ENCODE measurements at places on chromosomes 16 and 17.

GRCh38 chr16:54718376-54718775 lies 212.3 kb upstream of the IRX5 start:
- DNase-seq, result no peak

- peak; percentile 55 for DNase-seq
Measured at GRCh38 chr16:9138731-9139501, 47.5 kb downstream of the HAPSTR1 start.

DNA sequence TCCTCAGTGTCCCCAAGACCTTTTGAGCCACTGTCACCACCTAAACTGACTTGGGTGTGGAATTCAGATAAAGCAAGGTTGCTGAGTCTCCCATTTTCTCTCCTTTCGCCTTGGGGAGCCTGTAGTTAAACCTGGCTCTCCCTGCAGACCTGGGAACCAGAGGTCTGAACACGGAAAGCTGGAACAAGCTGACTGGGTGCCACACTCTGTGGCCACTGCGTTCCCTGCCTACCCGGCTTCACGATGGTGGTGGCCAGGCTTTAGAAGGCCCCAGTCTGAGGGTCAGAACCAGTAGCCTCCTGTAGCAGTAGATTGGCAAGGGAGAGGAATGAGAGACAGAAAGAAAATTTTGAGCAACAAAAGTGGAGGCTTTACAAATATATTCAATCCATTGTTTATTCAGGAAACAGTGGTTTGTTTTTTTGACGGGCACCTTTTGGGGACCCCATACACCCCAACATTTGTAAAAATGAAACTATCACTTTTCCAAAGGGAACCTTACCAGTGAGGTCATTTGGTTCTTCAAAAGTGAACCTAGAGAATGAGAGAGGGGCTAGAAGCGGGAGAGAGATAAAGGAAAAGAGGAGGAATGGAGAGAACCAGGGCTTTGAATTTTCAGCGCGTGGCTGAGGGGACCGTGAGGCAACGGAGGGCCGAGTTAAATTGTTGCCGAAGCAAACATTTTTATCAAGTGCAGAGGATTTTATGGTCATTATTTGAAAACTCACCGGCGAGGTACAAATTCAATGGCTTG lies 1.8 kb upstream of the HOXB8 start:
- DNase-seq, result no peak

GRCh38 chr17:48719642-48720265 lies 2.6 kb downstream of the PRAC1 start:
- no peak for DNase-seq

GRCh38 chr16:84245956-84246678 lies 6.3 kb upstream of the KCNG4 start:
- no peak for DNase-seq

GRCh38 chr16:87438611-87438985 lies 46.5 kb downstream of the MAP1LC3B start:
- DNase-seq, result no peak
